Substantia nigra (tissue), 51 donors: ENCODE measurements at places on chromosomes 12 and 14.

- DNase-seq, result no peak
Observed at GRCh38 chr12:130147875-130148596, 14.2 kb upstream of the FZD10 start.

GRCh38 chr12:130967636-130968035 is 13.9 kb downstream of the ADGRD1 start:
- no peak for DNase-seq

GRCh38 chr12:77514511-77514910 is 316.2 kb upstream of the NAV3 start:
- no peak for DNase-seq

- no peak for DNase-seq
Observed at GRCh38 chr12:88108021-88108420, 33.9 kb downstream of the CEP290 start.

DNA sequence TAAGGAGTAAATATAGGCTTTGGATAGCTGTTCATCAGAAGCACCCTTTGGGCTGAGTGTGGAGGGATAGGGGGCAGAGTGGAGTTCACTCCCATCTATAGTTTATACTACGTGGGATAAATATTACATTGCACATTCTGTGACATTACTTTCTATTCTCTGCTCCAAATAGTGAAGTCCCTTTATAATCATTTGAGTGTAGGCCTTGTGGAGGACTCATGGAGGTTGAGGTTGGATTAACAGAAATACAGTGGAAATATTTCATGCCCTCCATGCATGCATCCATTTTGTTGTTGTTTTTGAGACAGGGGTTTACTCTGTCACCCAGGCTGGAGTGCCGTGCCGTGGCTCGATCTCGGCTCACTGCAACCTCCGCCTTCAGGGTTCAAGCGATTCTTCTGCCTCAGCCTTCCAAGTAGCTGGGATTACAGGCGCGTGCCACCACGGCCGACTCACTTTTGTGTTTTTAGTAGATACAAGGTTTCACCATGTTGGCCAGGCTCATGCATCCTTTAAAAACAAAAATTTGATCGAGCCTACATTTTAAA is 1.4 kb downstream of the CHPT1 start:
- DNase-seq, result no peak

DNA sequence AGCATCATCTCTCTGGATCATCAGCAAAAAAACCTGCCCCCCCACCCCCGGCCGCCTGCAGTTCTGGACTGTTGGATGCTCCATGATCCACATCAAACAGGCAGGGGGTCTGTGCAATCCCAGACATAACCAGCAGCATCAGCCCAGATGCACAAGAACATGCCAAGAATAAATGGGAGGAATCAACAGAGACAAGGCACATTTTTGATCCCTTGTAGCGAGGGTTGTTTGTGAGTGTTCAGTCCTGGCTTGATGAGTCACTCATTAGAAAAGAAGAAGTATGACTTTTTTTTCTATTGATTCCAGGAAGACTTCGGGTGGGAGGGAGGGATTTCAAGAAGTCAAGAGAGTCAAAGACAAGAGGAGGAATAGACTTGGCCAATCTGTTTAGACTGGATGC is 244.2 kb downstream of the KSR2 start:
- no peak for DNase-seq

DNA sequence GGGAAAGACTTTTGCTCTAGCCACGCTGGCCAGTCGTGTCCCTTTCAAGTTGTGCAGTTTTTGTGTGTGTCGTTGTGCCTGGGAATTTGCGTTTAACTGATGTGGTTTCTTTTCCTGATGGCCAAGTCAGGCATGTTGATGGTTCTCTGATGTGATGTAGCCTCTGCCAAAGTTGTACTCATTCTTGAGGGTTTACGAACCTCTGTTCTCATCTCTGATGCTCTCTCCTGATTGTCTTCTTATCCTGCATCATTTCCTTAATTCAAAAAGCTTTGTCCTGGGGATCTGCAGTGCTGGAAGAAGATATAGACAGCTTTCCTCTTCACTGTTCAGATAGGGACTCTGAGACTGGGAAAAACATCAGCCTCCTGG is 25.4 kb downstream of the CD9 start:
- DNase-seq, result no peak

DNA sequence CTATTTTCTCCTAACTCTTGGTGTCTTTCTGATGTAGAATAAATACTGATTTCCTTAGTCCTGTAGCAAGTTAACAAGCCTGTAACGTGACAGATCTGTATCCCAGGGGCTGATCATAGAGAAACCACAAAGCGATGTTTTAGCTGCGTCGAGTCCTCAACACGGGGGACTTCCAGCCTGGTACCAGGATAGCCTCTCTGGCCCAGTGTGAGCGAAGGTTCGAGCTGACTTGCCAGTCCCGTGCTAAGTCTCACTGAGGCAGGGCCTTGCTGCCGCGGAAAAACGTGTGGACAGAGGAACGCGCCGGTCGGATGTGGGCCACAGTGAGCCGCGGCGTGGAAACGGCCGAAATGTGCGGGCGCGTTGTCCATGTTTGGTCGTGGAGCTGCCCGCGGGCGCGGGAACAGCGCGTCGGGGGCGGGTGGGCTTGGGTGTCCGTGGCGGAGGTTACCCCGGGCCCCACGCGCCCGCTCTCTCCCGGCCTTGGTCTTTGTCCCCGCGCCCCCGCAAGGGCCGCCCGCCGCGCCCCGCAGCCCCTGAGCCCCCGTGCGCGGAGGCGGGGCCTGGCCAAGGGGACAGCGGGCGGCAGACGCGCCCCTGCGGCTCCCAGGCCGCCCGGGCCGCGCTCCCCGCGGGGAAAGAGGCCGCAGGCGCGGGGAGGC is 531 bp upstream of the EML1 start:
- DNase-seq, result peak; percentile 45

GRCh38 chr14:66813636-66814035 is 305.7 kb downstream of the GPHN start:
- no peak for DNase-seq

DNA sequence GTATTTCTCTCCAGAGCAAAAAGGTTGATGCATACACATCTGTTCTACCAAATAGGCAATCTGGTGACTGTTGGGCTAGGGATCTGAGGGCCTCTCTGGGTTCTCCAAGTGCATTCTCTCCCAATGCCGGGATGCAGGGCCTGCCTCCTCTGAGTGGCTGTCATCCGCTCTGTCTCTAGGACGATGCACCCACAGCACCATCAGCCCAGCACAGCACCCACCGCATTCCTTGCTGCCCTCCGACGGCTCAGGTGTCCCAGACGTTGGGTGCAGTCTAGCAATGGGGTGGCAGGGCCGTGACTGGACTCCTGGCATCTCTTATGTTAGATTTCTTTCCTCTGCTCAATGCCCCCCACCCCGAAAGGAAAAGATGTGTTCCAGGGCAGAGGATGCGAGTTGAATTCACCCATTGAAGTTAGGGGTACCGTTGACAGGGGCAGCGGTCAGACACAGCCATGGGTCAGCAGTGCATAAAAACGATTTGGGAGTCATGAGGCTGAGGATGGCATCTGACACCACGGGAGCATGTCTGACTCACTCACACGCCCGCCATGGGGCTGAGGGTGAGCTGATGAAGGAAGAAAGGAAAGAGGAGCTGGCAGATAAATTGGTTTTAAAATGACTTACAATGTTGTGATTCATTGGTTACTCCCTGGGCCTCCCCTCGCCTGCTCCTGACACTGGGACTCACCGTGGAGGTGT is 93.2 kb upstream of the C14orf180 start:
- DNase-seq, result no peak

- no peak for DNase-seq
Observed at GRCh38 chr14:63777024-63777423, 49.2 kb upstream of the SGPP1 start.

DNA sequence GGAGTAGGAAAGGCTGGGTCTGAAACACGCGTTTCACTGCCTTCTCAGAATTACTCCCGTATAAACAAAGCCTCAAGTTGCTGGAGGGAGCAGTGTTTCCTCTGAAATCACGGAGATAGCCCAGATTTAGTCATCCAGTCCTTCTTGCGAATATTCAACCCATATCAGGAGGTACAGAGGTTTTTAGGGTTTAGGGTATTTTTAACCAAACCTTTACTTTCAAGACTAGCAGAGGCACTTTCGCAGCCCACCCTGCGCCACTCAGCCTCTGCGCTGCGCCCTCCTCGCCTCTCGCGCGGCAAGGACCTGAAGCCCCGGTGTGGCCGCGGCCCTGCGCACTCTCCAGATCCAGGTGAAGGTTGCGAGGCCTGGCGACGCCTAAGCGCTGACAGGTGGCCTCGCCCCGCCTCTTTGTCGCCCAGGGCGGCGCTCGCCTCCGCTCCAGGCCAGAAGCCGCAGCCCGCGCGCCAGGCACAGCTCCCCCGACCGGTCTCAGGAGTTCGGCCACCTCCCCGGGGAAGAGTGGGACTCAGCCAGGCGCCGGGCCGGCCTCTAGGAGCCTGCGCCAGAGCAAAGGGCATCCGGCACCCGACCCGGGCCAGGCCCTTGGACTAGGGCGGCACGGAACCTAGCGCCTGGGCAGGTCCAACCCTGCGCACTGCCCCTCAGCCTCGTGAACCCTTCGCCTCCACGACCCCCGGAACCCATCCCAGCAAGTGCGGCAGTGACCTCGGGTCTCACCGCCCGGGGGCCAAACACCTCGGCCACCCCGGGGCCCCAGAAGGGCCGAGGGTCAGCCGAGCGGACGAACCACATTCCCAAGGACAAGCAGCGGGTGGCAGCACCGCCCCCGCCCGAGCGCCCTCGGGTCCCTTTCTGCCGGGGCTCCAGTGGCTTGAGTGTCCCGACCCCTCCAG is 1.8 kb upstream of the SAMD4A start:
- DNase-seq, result peak; percentile 83

GRCh38 chr14:51304941-51305340 is 64.9 kb downstream of the TMX1 start:
- no peak for DNase-seq
